ENCODE measurements at places on chromosomes 2 and 18. TPM values are rescaled to one million over a fixed set of nuclear protein-coding genes. Genes with fewer than 3 reads are reported as not detected.

Gene TMEM214
- total RNA-seq, result 15.8 TPM

- no peak for DNase-seq
These were observed 102.1 kb upstream of the HS6ST1 start for GRCh38 chr2:128420776-128421175.

DNA sequence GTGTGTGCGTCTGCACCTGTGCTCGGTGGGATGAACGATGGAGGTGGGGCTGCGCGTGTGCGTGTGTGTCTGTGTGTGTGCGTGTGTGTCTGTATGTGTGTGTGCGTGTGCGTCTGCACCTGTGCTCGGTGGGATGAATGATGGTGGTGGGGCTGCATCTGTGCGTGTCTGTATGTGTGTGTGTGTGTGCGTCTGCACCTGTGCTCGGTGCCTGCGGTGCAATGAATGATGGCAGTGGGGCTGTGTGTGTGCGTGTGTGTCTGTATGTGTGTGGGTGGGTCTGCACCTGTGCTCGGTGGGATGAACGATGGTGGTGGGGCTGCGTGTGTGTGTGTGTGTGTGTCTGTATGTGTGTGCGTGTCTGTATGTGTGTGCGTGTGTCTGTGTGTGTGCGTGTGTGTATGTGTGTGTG is 48.5 kb upstream of the CTDP1 start:
- no peak for DNase-seq

- peak; percentile 85 for DNase-seq
These were observed 303.2 kb upstream of the MC4R start for GRCh38 chr18:60675801-60676200.

Gene CD207
- total RNA-seq, result not detected

Gene CRYGD
- not detected for total RNA-seq

Gene EFR3B
- 0.13 TPM for total RNA-seq

Gene CACNB4
- total RNA-seq, result 0.53 TPM

Gene CNTNAP5
- total RNA-seq, result not detected

- peak; percentile 45 for DNase-seq
These were observed 88.5 kb upstream of the GLS start for GRCh38 chr2:190791976-190792575.

GRCh38 chr18:79449551-79450288 is 54.0 kb downstream of the NFATC1 start:
- no peak for DNase-seq

DNA sequence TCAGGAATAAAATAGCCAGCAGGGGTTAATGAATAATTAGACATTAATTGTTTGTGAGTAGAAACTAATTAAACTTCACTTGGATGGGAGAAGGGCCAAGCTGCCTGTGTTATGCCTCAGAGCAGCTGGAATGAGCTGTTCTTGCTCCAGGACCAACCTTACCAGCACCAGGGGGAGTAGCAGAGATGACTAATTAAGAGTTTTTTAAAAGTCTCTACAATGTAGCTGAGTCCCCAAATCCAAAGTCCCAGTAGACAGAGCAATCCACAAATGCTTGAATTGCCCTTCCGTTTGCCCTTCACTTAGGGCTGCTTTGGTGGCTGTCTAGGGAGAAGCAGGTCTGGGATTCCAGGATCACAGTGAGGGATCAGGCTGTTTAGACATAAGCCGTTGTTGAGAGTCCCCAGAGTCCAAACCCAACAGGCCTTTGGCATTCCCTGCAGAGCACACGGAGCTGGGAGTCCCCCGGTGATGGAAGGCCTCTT is 59.4 kb downstream of the RHOB start:
- peak; percentile 62 for DNase-seq

DNA sequence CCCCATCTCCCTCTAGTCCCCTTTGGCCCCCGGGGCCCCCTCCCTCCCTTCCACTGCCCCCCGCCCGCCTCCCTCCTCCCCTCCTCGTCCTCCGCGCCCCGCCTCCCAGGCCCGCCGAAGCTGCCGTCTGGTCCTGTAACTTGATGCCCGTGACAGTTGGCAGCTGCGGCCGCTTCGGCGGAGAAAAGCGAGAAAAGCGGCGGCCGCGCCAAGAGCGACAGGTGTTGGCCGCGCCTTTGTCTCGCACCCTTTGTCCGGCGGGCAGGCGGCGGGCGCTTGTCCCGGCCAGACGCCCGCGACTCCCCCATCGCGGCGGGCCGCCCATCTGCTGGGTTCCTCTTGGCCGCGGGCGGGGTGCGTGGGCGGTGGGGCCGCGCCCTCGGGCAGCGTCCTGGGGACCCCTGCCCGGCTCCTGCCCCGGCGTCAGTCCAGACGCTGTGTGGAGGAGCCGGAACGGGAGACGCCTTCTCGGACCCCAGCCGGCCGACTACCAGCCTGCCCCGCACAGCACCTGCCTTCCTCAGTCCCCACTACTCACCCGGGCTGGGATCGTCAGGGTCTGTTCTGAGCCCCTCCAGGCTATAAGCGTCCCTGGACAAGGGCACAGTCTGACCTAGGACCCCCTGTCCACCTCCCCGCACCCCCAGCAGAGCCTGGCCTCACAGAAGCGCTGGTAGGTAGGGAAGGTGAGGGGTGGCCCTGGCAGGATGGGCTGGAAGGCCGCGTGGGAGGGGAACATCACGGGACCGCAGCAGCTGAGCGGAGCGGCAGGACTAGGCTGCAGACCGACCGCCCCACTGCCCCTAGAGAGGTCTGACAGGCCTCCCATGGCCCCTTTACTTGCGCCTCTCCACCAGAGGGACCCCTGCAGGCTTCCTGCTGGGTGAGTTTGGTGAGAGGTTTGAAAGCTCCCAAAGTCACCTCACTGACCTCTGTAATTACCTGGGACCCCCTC is 1.2 kb upstream of the HES6 start:
- DNase-seq, result no peak

GRCh38 chr2:177599956-177600355 is 207.4 kb downstream of the AGPS start:
- no peak for DNase-seq

Gene SLC19A3
- not detected for total RNA-seq

DNA sequence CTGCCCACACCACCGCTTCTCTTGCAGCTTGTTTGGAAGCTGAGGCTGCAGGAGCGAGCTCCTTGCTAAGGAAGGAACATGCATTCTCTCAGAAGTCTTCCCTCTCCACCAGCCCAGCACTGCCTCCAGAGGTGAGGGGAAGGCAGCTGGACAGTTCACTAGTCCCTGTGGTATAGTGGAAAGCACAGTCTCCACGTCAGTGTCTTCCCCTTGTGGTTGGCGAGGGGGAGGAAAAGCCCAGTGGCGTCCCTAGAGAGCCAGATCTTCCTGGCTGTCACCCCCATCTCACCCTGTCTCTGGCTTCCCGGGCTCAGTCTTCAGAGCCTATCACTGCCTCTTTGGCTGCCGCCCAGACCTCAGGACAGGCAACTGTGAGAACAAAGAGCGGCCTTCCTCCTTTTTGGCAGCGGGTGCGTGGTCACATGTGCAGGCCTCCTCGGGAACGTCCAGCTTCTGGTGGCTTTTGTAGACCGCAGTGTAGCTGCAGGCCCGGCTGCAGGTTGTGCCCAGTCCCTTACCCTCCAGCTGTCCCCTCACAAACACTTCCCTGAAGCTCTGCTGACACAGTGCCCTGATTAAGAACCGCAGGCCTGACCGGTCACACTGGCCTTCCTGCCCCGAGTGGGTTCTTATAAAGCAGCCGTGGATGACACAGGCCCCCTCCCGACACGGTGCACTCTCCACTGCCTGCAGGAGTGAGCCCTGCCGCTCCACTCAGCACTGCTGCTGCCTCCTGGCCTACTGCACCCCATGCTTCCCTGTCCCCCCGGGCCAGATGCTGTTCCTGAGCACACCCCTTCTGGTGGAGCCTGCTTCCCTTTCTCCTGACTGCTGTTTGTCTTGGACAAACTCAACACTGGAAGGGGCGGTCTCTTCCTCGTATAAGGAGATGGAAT is 90.9 kb downstream of the RNF144A start:
- no peak for DNase-seq

- no peak for DNase-seq
These were observed 1.0 kb downstream of the SP5 start for GRCh38 chr2:170715932-170716777.

GRCh38 chr2:203444738-203445137 is 90.4 kb downstream of the RAPH1 start:
- no peak for DNase-seq

- peak; percentile 98 for DNase-seq
These were observed 10.6 kb downstream of the IL1F10 start for GRCh38 chr2:113078350-113078839.

- DNase-seq, result no peak
These were observed 60.7 kb upstream of the COX7A2L start for GRCh38 chr2:42421601-42422239.

Gene ARHGAP25
- 0.77 TPM for total RNA-seq

- no peak for DNase-seq
These were observed 219.6 kb upstream of the ID2 start for GRCh38 chr2:8462280-8462679.

DNA sequence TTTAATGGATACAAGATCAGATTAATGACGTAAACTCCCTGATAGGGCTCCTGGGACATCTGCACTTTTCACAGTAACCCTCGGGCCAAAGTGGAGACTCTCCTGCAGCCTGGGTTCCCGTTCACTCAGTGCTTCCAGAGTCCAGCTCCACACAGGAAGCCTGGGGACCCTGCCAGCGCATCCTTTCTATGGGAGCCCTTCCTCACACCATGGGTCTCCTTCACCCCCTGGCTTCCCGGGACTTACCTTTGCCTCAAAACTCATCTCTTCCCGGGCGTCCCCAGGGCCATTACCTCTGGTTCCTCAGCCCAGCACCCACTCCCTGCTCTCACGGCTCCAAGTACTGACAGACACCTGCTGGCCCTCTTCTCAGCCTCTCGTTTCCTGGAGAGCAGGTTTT is 40.7 kb upstream of the KLF11 start:
- no peak for DNase-seq

Data from bronchial epithelial cell (primary cell).